ENCODE measurements at places on chromosomes 1 and 21.
A peak's percentile ranks its signal among the peaks of the same experiment; 100 is the strongest.

- DNase-seq = no peak
Observed at GRCh38 chr21:28936036-28936435, 56.6 kb downstream of the LTN1 start.

GRCh38 chr1:116913941-116914340 is 4.2 kb downstream of the PTGFRN start:
- DNase-seq = no peak

GRCh38 chr1:44654621-44655187 is 19.6 kb downstream of the TMEM53 start:
- DNase-seq = no peak

DNA sequence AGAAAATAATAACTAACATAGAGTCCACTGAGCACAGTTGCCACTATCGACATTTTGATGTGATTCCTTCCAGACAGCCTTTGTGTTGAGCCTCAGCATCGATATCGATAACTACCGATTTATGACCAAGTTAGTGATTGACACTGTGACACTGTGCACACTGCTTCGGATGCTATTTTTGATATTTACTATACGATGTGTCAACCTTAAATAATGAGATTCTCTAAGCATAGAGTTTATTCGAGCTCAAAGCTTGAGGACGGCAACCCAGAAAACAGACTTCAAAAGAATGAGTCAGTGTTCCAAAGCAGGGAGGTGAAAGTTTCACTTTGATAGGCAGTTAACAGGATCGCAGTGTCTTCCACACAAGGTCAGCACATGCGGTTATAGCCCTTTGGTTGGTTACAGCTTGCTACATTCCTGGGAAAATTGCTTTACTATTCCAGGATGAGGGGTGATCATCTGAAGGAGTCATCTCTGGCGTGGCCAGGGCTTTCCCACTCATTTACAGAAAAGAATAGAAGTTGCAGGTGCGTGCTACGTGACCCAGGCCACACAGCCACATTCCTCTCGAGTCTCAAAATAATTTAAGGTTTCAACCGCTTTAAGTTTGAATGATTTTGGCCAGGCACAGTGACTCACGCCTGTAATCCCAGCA is 53.6 kb upstream of the EFHD2 start:
- no peak for DNase-seq

- DNase-seq = peak; percentile 60
Observed at GRCh38 chr21:34074283-34075090, 1.1 kb downstream of the MRPS6 start.

DNA sequence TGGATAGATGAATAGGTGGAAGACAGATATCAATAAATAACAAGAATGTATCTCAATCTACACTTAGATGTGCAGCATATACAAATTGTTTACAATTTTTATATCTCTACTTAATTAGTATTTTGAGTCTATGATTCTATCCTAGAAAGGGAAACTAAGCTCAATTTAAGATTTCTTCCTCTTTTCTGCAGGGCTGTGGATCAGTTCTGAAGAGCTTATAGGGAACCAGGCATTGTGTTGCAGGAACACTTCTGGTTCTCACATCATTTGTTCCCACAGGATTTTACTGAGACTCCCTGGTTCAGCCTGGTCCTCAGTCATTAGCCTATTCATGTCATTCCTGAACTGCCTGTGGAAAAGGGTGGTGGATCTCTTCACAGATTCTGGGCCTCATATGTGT is 105.8 kb downstream of the TNFSF18 start:
- DNase-seq = no peak

DNA sequence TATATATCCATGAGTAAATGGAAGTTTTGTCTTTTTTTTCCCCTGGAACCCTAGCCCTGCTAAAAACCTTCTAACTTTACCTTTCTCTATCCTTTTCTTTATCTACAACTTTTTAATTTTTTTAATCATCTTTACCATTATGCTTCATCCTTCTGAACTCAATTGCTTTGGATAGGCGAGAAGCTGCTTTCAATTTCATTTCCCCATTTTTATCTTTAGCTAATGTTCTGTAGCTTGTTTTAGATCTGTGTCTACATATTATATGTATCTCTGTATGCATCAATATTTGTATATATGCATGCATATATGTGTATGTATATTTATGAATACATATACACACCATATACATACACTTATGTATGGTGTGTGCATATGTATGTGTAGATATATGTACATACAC is 57.4 kb downstream of the PTPRC start:
- no peak for DNase-seq

DNA sequence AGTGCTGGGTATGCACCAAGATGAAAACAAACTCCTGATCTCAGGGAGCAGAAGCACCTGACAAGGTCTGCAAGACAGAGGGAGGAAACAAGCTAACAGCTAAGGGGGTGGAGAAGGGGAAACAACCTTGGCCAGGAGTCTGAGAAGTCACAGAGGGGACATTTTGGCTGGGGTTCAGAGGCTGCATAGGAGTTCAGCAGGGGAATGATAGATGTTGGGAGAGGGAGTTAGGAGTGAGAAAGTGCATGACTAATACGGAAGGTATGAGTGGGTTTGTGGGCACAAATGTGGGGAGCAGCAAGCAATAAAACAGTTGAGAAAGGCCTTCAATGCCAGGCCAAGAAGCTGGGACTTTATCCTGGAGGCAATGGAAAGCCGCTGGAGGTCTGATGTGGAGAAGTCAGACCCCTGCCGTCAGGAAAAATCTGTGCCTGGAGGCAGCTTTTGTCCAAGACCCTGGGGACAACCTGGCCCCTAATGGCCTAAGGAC is 16.4 kb downstream of the EPHA2 start:
- no peak for DNase-seq

GRCh38 chr1:220767312-220768125 is 19.2 kb upstream of the MTARC1 start:
- DNase-seq = no peak

GRCh38 chr1:58197811-58198210 is 348.7 kb downstream of the OMA1 start:
- no peak for DNase-seq

DNA sequence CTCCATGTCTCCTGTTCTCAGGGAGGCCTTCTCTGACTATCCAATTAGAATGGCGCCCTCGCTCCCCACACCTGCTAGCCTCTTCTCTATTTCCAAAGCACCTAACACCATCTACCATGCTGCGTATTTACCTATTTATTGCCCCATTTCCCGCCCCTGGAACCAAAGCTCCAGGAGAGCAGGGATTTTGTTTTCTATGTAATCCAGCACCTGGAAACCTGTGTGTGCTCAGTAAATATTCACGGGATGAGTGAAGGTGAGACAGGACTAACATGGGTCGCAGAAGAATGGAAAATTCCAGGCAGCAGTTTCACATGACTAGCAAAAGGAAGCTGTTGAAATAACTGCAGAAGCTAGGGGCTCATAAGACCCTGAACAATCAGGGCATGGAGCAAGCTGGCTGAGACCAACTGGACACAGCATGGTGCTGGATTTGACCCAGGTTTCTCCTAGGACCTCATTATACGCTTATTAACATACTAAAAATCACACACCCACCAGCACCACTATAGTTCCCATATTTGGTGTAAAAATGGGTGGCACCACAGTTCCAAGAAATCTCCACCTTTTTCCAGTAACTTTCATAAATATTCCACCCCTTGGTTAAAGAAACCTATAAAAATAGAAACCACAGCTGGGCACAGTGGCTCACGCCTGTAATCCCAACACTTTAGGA is 15.1 kb upstream of the TENT5B start:
- DNase-seq = no peak

GRCh38 chr1:206716159-206716869 is 31.6 kb downstream of the MAPKAPK2 start:
- DNase-seq = no peak

GRCh38 chr1:41733021-41733420 is 185.7 kb downstream of the HIVEP3 start:
- no peak for DNase-seq

DNA sequence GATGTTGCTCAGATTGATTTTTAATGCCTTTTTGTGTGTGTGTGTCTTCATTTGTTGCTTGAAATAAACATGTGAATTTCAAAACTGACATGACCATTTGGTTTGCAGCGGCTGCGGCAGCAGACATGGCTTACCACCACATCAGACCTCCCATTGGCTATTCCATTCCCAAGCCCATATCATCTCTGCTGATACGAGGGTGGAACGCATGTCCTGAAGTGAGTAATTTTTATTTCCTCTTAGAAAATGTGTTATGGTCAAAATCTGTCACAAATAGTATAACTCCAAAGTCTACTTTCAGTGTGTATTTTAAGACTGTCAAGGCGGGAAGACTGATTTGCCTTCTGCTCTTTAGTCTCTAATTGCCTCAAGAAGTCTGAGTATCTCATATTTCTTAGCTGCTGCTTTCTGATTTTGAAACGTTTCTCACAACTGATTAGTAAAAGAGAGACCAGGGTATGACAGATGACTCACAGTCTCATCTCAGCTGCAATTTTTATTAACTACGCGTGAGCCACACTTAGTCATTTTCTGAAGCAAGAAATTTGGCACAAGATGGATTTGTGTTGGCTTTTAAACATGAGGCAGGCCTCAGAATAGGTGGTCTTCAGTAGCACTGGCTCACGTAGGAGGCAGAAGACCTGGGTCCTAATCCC is 49.0 kb downstream of the LRRC53 start:
- no peak for DNase-seq

DNA sequence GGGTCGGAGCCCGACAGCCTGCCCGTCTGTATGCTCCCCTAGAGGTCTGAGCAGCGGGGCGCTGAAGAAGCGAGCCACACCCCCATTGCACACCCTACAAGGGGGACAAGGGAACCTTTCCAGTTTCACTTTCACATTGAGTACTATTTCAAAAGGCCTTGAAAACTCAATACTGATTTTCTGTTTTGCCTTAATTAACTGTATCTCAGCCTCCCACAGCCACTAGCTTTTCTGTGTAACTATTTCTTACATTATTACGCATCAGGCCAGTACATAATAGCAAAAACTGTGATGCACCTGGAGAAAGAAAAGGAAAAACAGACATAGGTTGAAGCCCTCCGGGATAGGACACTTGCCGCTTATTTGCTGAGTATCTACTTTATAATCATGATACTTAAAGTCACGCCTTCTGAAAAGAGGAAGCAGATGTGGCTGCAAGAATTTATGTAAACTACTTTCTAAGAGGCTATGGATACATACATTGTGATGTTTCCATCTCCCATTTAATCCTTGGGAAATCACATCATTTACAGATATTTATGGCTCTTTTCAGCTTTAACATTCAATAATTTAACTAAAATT is 1719.5 kb downstream of the MRPL39 start:
- no peak for DNase-seq

DNA sequence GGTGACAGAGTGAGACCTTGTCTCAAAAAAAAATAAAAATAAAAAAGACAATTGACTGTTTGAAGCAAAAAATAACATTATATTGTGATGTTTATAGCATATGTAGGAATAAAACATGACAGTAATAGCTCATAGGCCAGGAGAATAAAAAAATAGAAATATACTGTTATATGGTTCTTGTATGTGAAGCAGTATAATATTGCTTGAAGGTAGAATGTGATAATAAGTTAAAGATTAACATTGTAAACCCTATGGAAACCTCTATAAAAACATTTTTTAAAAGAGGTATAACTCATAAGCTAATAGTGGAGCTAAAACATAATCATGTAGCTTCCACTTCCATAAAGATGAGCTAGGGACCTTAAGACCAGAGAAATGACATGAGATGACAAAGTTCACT is 23.5 kb downstream of the GJA4 start:
- no peak for DNase-seq

- DNase-seq = peak; percentile 91
Observed at GRCh38 chr1:26541816-26542711, 12.5 kb downstream of the RPS6KA1 start.

GRCh38 chr1:83115785-83116184 is 883.1 kb downstream of the TTLL7 start:
- DNase-seq = no peak

GRCh38 chr1:167676205-167676915 is 45.4 kb upstream of the MPZL1 start:
- DNase-seq = no peak

DNA sequence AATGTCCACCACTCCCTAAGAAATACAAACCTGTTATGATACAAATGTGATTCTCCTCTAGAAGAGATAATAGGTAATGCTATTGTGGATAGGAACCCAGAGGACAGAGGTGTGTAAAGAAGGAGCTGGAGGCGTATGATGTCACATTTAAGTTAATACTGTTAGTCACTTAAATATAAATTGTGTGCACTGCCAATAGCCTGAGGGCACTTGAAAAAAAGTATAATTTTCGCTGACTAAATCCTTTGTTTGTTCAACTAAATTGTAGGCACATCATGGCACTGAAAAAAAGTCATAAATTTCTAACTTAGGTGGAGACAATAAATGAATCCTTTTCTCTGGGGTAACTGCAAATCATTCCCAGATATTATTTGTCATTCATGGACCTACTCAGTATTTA is 4.4 kb downstream of the RCSD1 start:
- DNase-seq = no peak

DNA sequence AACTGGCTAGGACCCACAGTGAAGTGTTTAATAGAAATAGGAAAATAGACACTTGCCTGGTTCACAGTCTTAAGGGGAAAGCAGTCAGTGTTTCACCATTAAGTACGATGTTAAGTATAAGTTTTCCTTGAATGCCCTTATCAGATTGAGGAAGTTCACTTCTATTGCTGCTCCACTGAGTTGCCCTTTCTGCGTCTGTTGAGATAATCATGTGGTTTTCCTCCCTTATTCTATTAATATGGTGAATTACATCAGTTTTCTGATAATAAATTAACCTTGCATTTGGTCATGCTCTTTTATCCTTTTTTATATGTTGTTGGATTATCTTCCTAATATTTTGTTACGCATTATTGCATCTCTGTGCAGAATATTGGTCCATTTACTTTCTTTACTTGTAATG is 21.4 kb downstream of the UTS2 start:
- no peak for DNase-seq

- DNase-seq = no peak
Observed at GRCh38 chr1:226779561-226779960, 40.5 kb upstream of the ITPKB start.

- no peak for DNase-seq
Observed at GRCh38 chr1:160774886-160775719, 20.9 kb upstream of the LY9 start.

DNA sequence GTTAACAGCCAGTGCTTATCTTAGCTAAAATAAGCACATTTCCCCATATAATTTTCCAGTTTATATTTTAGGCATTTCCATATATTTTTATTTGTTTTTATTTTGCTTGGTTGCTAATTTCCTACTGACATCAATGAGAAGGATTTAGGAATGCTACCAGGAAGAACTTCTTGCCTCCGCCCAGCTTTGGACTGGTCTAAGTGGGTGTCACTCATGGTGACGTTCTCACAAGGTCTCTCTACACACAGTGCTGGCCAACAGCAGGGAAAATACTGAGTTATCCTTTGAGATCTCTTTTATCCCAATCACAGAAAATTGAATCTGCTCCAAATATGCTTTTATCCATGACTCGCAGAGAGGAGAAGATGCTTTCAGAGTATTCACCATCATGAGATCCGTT is 13.2 kb downstream of the MX1 start:
- no peak for DNase-seq

GRCh38 chr1:81573458-81573857 is 227.3 kb upstream of the ADGRL2 start:
- no peak for DNase-seq

- no peak for DNase-seq
Observed at GRCh38 chr1:159786966-159787365, 6.2 kb downstream of the DUSP23 start.

GRCh38 chr1:223249854-223250631 is 107.0 kb upstream of the TLR5 start:
- no peak for DNase-seq

- no peak for DNase-seq
Observed at GRCh38 chr1:117613249-117613968, 7.6 kb downstream of the TENT5C start.

GRCh38 chr1:35857830-35858229 is 25.2 kb upstream of the AGO1 start:
- DNase-seq = peak; percentile 47

Data from GM23338 (cell line).